ENCODE measurements at places on chromosomes 6 and 20.

DNA sequence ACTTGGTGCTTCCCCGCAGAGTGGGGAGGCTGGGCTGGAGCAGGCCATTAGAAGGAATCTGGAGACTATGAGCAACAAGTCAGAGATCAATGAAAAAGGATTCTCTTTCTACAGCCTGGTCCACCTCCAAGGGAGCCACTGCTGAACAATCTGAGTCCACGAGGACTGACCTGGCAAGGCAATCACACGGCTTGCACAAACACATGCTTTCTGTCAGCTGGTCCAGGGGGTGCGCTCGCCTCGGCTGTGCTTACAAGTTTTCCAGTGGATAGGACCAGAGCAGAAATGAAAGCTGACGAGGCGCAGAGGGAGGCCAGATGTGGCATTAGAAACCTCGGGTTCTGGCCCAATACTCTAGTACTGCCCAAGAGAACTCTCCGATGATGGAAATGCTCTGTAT is 18.1 kb downstream of the KCNK5 start:
- DNase-seq, result no peak

GRCh38 chr20:51129147-51129776 is 106.4 kb upstream of the KCNG1 start:
- DNase-seq, result no peak

- no peak for DNase-seq
Observed at GRCh38 chr6:56101141-56101553, 146.2 kb downstream of the COL21A1 start.

DNA sequence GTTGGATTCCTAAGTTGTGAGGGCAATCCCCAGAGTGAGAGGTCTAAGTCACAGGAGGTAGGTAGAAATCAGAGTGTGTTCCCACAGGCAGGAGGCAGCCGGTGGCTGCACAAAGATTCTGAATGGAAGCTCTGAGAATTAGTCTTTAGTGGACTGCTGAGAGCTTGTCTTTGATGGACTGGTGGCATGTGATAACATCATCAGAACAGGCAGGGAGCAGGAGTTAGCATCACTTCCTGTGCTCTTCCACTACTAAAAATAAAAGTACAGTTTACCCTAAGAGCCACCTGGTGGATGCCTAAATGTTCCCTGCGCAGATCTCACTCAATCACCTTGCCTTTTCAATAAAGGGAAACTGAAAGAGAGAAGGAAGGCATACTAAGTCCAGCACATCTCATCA is 294.6 kb upstream of the POU3F2 start:
- no peak for DNase-seq

DNA sequence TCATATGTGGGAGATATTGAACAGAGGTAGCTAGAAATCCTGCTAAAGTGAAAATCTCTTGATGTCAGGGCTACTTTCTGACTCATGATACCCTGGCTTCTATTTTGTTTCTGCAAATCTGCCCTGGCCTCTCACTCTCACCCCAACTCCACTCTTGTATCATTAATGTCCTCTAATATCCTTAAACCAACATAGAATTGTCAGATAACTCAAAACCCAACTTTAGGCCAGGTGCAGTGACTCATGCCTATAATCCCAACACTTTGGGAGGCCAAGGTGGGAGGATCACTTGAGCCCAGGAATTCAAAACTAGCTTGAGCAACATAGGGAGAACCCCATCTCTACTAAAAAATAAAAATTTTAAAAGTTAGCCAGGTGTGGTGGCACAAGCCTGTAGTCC is 33.8 kb upstream of the OSTM1 start:
- no peak for DNase-seq

GRCh38 chr6:5435449-5435848 is 174.1 kb downstream of the FARS2 start:
- no peak for DNase-seq

DNA sequence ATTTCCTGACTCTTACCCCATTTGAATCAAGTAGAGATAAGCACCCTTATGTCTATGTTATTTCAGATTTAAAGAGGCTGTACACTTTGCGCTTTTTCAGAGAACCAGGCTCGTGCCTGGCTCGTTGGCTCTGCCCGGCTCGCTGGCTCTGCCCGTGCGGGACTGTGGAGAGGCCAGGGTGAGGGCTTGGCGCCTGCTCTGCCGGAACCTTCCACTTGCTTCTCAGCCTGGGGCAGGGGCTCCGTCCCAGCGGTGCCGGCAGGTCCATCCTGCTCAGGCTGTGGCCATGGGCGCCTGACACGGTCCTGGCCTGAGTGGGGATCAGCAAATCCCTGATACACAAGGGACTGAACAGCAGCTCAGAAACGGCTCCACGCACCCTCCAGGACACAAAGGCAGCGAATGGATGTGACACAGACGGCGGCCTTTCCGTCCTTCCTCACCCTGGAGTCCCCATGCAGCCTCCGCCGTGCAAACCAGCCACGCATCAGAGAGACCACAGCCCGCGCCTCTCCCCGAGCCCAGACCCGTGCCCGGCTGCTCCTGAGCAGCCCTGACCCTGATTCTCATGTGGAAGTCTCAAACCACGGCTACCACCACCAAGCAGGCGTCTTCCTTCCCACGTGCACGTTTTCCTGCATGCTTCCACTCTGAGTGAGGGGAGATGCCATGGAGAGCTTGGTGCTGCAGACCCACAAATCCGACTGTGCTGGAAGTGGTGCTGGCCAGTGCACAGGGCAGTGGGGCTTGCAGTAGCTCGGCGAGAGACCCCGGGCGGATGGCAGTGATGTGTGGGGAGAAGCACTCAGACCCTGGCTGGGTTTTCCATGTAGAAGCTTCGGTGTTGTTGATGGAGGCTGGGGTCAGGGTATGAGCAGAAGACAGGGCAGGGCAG is 233.9 kb downstream of the ERMARD start:
- DNase-seq, result no peak

DNA sequence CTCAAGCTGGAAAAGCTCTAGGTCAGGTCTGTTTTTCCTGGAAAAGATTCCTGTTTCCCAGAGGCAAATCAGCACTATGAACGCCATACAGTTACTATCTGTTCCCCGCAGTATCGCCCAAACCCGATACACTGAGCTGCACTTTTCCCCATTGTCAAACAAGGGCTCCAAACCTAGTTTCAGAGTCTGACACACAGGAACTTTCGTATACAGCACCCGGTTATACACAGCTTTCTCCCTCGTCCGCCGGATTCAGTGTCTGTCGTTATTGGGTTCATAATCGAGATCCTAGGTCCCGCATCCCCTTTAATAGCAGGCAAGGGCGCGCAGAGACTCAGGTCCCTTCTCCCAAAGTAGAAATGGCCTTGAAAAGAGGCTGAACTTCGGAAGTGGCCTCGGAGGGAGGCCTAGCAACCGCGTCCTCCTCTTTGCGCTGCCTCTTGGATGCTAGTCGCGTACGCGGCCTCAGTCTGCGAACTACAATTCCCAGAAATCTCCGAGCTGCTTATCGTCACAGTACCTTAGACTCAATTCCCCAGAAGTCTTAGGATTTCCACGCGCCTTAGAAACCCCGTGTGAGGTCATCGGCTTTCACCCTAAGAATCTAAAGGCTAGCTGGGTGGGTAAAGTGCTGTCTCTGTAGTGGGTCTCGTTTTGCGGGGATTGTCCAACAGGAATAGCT is 34.2 kb downstream of the ZNF391 start:
- DNase-seq, result no peak

- DNase-seq, result no peak
Observed at GRCh38 chr6:125809570-125810170, 18.9 kb downstream of the NCOA7 start.

- no peak for DNase-seq
Observed at GRCh38 chr6:127146932-127147331, 28.5 kb downstream of the RSPO3 start.

- no peak for DNase-seq
Observed at GRCh38 chr20:34710861-34711574, 6.9 kb downstream of the TP53INP2 start.

- DNase-seq, result no peak
Observed at GRCh38 chr20:3911956-3912355, 22.8 kb downstream of the PANK2 start.

DNA sequence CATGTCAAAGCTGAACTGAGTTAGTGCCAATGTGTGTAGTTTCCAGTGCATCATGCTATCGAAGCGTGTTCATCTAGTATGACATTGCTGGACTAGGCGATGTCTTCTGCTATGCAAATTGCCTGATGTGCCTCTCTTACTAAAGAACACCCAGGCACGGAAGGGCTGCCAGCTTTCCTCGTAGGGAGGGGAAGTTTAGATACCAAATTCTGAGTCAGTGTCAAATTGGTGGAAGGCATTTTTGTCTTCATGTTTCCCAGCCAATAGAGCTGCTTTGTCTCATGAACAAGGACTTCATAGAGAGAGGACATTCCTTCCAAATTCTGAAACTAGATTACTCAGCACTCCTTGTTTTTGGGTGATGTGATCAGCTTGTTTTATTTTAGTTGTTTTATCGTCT is 320.1 kb downstream of the BTBD3 start:
- DNase-seq, result no peak

DNA sequence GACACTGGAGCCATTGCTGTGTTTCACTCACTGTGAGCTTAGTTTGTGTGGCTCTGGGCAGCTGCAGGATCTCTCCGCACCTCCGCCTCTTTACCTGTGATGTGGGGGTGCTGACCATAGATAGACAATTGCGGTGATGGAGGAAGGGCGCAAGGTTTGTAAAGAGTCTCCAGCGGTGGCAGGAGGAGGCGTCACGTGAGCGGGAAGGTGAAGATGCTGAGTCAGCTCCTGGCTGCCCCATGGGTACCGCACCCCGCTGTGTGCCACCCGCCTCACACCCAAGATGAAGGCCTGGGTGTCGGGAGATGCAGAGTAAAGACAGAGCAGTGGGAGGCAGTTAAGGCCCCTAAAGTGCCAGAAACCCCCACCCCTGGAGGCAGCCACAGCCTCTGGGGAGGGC is 9.0 kb upstream of the KCNQ2 start:
- DNase-seq, result no peak

DNA sequence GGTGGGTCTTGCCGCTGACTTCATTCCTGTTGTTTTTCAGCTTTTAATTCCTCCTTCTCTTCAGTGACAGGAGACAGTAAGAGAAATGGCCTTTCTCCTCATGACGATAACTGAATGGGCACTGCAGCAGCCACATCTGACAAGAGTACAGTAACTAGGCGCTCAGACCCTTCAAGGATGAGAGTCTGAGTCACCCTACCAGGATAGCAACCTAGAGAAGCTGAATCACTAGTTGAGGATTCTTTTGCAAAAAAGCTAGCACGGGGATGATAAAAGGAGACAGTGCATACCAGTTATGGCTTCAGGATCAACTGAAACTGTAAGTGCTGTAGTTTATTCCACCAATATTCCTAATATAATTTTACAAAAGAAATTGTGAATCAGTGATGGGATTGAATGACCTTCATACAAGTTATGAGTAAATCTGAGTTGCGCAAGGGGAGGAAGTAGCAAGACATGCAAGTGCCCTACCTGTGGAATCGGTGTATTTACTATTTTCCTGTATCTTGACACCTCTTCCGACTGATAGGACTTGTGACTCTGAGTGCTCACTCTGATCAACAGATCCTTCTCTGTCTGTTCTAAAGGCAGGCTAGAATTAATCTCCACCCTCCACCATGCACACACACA is 161.8 kb upstream of the GRIK2 start:
- no peak for DNase-seq

DNA sequence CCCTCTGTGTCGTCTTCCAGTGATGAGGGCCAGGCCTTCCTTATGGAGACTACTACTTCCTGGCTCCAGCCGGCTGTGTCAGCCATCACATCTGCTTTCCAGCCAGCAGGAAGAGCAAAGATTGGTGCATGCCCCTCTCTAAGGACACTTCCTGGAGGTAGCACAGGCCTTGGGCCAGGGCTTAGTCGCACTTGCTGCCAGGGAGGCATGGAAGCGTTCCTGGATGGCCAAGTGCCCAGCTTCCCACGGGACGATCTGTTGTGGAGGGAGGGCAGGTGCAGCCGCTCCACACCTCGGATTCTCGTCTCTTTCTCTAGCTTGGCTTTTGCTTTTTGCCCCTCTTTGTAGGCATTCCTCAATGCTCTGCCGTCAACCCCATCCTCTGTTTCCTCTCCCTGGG is 11.9 kb downstream of the ERMARD start:
- no peak for DNase-seq

GRCh38 chr6:63573076-63573898 is 1.0 kb downstream of the LOC128125822 start:
- peak; percentile 49 for DNase-seq

GRCh38 chr20:50256577-50256976 is 65.9 kb downstream of the CEBPB start:
- no peak for DNase-seq

- no peak for DNase-seq
Observed at GRCh38 chr6:35049900-35050756, 91.0 kb downstream of the TCP11 start.

All from mesothelial cell of epicardium (in vitro differentiated cells).